Fibroblast of villous mesenchyme (primary cell): ENCODE measurements at places on chromosomes 11 and 22. TPM values are rescaled to one million over a fixed set of nuclear protein-coding genes. Genes with fewer than 3 reads are reported as not detected.

DNA sequence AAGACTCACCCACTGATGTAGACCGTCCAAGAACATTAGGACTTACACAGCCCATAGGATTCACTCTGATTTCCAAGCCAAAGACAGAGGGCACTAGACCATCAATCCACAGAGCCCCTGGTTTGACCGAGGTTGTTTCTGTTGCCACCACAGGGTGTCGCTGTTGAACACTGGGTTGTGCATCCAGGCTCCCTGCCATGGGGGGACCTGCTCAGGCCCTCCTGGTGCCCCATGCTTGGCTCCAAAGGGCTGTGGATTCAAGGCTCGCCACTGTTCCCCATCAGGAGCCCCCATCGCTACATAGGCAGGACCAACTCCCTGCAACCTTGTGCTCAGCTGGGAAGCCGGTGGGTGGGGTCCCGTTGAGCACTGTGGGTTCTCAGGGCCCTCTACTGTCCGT is 128.0 kb upstream of the ANO1 start:
- no peak for DNase-seq

The OR2AG2 gene
- under 0.01 and 0.32 TPM in 2 replicates for total RNA-seq

DNA sequence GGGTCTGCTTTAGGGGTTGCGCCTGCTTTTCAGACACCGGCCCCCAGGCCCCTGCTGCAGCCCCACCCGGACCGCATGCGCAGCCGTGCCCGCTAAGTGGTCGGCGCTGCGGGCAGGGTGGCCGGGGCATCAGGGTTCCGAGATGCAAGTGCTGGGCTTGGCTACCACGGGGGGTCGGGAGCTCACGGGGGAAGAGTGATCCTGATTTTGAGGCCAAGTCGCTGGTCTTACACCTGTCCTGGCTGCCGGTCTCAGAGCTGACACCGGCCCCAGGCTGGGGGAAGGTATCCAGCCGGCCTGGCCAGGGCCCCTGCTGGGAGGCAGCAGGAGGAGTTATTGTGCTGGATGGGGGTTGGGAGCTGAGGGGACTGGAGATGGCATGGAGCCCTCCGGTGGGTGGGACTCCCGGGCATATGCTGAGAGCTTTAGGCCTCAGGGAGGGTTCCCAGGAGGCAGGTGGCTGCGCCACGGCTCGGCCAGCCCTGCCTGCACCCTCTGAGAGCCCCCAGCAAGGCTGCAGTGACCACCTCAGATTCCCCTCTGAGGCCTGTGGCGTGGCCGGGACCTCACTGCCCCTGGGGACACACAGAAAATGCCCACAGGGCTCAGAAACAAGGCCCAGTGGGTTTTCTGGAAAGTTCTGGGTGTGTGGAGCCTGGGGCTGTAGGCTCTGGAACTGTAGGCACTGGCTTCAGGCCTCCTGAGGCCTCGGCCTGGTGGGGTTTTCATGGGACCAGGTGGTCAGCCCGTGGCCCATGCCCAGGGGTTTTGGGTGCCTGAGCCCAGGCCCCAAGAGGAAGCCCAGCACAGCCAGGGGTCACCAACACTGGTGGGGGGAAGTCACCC is 4.4 kb upstream of the MUC5AC start:
- DNase-seq = no peak

The HIC2 gene
- total RNA-seq = 2.9 and 3.0 TPM in 2 replicates

- DNase-seq = no peak
These were observed 84.5 kb upstream of the SUSD2 start for GRCh38 chr22:24096758-24097115.

- DNase-seq = no peak
These were observed 65.5 kb upstream of the TTC12 start for GRCh38 chr11:113248702-113249490.

- peak; percentile 95 for DNase-seq
These were observed 5.4 kb upstream of the FTH1 start for GRCh38 chr11:61972672-61973475.

GRCh38 chr11:57772562-57772961 is 11.0 kb downstream of the CTNND1 start:
- DNase-seq = no peak

DNA sequence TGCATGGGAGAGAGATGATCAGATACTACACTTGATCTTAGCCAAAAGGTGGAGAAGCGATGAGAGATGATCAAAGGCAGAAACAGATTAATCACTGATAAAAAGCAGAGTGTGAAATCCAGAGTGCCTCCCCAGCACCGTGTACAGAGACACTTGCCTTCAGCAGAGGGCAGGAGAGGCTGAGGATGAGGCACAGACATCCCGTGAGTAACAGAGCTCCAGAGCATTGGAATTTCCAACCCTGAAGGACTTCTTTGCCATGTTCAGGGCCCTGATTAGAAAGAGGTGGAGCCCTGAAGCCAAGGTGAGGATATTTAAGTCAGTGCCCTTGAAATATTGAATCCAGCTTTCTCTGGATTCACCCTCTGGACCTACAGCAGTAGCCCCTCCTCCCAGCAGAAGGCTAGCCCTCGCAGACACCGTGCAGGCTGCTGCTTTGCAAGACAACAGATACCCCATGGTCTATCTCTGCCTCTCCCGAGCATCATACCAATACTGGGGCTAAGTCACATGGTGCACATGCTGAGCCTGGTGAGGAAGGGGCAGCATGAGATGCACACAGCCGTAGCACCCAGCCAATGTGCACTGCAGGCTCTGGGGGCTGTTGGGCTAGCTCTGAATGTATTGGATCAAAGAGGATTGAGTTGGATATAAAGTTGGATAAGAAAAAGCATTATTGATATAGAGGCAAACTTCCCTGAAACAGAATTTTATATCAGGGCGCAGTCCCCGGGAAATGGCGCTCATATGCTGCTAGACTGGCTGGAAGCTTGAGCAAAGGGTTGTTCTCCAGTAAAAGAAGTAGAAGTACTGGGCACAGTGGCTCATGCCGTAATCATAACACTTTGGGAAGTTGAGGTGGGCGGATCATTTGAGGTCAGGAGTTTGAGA is 200.3 kb upstream of the B3GAT1 start:
- DNase-seq = no peak

DNA sequence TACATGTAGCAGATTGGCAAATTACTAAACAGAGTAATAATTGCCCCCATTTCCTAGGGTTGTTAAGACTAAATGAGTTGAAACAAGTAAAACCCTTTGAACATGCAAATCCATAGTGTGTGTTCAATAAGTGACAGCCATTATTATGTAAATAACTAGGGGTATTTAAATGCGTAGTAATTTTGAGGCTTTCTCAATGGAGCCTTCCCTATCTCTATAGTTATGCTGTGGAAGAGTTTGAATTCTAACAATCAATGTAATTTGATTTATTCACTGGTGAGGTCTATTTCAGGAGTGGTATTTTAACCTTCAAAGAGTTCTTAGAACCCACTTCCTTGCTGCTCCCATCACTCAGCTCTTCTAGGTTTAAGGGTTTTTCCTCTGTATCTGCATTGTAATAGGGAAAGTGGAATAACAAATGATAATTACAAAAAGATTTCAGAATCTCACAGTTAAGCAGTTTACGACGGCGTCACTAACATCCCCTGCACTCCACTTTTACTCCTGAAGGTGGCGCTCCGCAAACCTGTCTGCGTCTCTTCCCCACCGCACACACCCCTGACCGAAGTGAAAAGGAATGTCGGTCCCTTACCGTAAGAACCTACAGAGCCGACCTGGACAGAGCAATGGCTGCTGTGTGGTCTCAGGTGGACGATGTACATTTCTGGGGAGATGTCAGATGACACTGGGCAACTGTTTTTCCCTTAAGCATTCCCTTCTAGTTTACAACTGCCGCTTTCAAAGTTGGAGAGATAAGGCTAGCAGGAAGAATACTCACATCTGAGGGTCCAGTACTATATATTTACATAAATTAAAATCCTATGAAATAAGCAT is 80.8 kb downstream of the ZC3H12C start:
- peak; percentile 71 for DNase-seq

DNA sequence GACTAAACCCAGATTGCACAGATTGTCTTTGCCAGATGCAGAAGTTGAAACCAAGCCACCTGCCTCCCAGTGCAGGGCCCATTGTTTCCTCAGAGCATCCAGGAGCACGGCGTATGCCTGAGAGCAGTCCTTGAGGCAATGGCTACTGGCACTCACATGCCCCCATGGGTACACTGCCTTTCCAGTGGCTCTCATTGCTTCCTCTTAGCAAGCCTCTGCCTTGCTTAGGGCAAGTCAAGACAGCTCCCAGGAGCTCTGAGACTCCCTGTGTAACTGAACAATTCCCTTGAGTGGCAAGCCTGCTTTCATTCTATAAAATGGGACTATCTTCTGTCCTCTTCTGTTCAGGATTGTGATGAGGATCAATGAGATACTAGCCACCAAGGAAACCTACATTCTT is 4.1 kb downstream of the SYTL2 start:
- DNase-seq = no peak

DNA sequence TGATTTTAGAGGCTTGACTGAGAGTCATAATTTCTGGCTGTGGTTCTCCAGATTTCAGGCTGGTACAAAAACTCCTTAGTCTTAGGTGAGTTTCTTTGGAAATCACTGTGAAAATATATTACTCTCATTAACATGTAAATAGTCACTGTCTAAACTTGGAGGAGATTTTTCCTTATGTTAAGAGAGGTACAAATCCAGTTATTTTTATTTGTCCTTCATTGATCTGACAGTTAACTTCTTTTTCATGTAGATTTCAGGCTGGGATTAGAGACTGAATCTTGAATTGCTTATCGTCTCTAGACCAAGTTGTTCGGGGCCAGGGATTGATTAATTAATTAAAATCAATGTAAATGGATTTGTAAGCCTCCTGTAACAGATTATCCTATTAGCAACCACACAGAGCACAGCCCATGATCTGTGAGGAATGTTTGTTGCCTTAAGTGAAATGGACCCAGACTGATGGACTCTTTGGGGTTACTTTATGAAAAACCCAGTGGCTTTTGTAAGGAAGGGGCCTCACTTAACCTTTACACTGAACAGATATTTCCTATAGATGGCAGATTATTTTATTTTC is 21.1 kb downstream of the TEAD1 start:
- no peak for DNase-seq

GRCh38 chr11:64198511-64198910 is 8.0 kb upstream of the FERMT3 start:
- no peak for DNase-seq

DNA sequence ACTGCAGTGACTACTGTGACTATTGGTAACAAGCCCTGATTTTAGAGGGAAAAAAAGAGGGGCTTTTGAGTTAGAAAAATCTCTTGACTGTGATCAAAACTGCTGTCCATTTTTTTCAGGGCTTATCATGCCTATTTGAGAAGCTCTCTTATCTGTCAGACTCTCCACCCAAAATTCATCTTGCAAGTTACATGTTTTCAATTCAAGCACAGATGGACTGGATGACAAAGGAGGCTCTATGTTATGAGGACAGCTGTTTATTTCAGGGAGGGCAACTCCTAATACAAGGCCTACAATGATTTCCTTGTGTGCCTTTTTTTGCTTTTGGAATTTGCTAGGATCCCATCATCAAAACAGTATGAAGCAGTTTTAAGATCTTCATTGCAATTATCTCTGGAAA is 35.2 kb upstream of the USP47 start:
- no peak for DNase-seq

DNA sequence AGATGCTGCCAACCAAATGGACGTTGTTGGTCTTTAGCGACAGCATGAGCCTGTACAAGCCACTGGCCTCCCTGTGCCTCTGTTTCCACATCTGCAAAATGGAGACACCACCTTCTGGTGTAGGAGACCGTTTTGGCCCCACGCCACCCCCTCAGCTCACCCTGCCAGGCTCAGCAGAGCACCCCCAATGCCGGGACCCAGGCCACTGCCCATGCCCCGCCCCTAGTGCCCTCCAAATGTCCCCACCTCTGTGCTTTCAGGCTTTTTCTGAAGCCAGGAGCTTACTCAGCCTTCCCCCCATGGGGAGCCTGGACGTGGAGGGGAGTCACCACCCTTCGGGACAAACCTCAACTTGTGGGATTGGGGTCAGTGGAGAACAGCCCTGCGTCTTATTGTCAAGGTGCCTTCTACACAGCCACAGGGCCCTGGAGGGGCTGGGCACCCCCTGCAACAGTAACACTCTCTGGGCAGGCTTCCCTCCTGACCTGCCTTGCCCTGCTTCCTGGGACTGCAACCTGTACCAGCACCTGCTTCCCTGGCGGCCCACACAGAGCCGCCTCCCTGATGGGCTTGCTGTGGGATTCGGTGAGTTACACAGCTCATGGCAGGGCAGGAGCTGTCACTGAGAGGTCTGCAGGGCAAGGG is 24.6 kb upstream of the RTL6 start:
- no peak for DNase-seq

- no peak for DNase-seq
These were observed 4.3 kb upstream of the WT1 start for GRCh38 chr11:32439501-32440210.

GRCh38 chr11:123536690-123537437 is 106.8 kb downstream of the GRAMD1B start:
- peak; percentile 49 for DNase-seq

GRCh38 chr11:131629925-131630540 is 259.6 kb downstream of the NTM start:
- DNase-seq = no peak

The CASP5 gene
- 0.43 TPM in 1 of 2 replicates, not detected in the other for total RNA-seq

DNA sequence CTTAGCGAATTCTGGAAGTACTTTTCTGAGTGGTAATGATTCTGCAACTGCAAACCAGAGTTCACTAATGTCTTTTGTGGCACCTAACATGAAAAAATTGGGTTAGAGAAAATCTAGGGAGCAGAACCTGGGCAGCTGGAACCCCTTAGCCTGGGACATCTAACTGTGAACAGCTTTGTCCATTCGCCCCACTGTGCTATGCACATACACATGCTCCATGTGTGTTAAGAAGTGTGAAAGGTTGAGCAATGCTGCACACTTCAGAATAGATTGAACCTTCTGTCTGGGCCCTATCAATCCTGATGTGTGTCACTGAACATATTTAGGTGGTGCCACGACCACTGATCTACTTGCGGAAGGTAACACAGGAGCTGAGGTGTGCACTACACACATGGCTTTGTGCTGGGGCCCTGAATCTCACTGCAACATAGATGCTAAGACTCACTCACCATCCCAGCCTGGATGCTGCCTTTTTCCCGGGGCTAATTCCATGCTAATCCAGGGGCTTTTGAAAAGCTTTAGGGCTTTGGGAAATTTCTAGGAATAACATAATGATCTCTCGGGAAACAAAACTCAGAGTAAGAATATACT is 976.2 kb downstream of the NTM start:
- no peak for DNase-seq

The ARFGAP3 gene
- total RNA-seq = 69.6 and 98.9 TPM in 2 replicates

DNA sequence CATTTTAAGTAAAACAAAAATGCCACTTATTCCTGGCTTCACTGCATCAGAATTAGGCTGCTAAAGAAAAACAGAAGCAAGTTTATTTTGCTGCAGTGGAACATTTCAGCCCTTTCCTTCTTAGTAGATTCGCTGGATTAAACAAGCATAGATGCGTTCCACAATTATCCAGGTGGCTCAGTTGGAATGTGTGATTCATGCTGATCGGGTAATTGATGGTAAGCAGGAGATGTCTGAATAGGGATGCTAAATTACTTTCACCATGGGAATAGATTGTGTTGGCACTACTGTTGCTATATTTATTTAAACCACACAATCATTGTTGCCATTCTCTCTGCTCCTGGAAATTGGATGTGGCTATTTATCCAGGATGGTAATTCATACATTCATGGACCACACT is 440.1 kb upstream of the DDI1 start:
- no peak for DNase-seq

GRCh38 chr11:75461151-75461550 is 28.1 kb upstream of the KLHL35 start:
- DNase-seq = no peak

The ADSL gene
- total RNA-seq = 102 and 106 TPM in 2 replicates

GRCh38 chr11:111977146-111978027 is 40.2 kb downstream of the DIXDC1 start:
- DNase-seq = no peak

The IGF2 gene
- total RNA-seq = 26.8 and 44.8 TPM in 2 replicates
